ENCODE measurements at places on chromosomes 2 and 18.

- DNase-seq, result no peak
These were observed 196.5 kb downstream of the TFCP2L1 start for GRCh38 chr2:121088251-121089165.

GRCh38 chr2:185567196-185567595 is 171.4 kb upstream of the FSIP2 start:
- DNase-seq, result no peak

GRCh38 chr2:121408641-121409040 is 122.0 kb upstream of the RNU4ATAC start:
- no peak for DNase-seq

- DNase-seq, result no peak
These were observed 260.0 kb downstream of the TNS1 start for GRCh38 chr2:217742841-217743240.
